DMS79 treated with DMSO at 0.1 percent for 48 hours (cell line): ENCODE measurements at places on chromosomes 2 and 18.

DNA sequence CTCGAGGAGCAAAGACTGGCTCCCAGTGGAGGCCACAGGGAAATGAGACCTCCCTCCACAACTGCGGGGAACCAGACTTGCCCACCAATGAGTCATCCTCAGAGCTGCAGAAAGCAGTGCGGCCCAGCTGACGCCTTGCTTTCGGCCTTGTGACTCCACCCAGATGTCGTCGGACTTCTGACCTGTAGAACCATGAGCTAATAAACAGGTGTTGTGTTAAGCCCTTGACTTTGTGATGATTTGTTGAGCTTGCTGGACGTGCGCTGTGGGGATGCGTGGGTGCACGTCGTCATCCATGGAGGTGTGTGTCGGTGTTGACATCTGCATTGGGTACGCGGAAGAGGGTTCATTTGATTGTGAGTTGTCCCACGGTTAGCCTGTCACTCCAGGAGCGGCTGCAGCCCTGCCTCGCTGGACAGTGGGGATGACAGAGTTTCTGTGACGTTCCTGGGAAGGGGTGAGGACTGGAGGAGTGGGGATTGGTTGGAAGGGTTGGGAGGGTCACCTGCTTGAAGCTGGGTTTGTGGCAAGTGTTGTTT lies 154.1 kb downstream of the SH3BP4 start:
- no peak for DNase-seq

DNA sequence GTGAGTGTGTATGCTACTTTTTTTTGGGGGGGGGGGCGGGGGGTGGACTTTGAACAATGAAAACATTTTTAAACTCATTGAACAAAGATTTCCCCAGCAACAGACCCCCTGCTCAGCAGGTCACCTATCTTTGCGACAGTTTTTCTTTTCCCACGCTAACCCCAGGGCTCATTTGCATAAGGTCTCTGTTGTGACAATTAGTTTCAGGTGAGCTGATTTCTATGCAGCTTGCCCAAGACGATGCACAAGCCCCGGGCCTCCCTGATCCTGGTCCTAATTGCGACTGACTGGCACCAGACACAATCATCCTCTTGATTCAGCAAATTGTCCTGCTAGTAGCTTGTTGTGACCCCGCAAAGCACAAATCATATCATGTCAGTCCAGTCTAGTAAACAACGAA lies 40.3 kb downstream of the ZEB2 start:
- no peak for DNase-seq

DNA sequence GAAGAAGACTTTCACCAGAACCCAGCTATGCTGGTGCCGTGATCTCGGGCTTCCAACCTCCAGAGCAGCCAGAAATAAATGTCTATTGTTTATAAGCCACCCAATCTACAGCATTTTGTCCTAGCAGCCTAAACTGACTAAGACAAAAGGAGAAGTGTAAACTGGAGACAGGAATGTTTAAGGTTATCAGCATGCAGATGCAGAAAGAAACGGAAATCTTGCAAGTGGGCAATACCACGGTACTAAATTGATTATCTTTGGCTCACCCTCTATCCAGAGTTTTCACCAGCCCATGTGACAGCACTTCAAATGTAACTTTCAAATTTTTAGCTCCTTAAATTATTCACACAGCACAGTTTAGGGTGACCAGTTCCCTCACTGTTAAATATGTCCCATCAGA lies 5.7 kb upstream of the CAPN14 start:
- DNase-seq: no peak

GRCh38 chr2:231470246-231470900 lies 6.1 kb upstream of the NCL start:
- DNase-seq: no peak

- DNase-seq: no peak
Observed at GRCh38 chr2:161836664-161837063, 212.4 kb downstream of the SLC4A10 start.
